ENCODE measurements at places on chromosomes 7 and 10.
A peak's percentile ranks its signal among the peaks of the same experiment; 100 is the strongest.

GRCh38 chr7:138701537-138701923 lies 368 bp upstream of the SVOPL start:
- DNase-seq: no peak

DNA sequence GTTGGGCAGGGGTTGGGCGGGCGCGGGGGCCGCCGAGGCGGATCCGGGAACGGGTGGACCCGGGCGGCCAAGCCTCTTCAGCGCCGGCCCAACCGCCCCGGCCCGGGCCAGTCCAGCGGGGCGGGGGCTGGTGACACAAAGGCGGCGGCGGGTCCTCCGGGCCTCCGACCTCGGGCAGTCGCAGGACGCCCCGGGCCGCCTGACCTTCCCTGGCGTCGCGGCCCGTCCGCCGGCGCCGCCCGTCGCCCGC lies 54.2 kb downstream of the METTL2B start:
- DNase-seq: no peak

DNA sequence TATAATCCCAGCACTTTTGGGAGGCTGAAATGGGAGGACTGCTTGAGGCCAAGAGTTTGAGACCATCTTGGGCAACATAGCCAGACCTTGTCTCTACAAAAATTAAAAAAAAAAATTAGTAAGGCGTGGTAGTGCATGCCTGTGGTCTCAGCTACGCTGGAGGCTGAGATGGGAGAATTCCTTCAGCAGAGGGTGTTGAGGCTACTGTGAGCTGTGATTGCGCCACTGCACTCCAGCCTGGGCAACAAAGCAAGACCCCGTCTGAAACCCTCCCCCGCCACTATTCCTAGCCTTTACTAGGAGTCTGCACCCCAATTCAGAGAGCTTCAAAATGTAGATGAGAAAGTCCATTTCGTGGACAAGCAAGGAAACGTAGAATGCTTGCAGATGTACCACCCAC lies 95.2 kb downstream of the PRPF18 start:
- no peak for DNase-seq

DNA sequence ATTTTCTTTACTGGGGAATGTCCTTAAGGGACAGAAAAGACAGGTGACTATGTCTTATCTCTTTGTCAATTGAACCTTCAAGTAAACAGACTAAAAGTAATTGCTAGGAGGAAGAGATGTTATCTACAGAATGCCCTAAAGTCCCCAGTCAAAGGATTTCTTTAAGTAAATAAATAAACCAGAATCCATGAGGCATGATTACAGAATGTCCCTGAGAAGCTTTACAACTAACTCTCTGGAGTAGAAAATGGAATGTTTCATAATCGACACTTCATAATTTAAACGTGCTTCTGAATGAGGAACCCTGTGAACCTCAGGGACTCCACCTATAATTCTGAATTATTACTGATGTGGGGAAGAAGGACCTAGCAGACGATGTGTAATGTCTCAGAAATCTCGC lies 187.9 kb upstream of the IMMP2L start:
- DNase-seq: no peak

DNA sequence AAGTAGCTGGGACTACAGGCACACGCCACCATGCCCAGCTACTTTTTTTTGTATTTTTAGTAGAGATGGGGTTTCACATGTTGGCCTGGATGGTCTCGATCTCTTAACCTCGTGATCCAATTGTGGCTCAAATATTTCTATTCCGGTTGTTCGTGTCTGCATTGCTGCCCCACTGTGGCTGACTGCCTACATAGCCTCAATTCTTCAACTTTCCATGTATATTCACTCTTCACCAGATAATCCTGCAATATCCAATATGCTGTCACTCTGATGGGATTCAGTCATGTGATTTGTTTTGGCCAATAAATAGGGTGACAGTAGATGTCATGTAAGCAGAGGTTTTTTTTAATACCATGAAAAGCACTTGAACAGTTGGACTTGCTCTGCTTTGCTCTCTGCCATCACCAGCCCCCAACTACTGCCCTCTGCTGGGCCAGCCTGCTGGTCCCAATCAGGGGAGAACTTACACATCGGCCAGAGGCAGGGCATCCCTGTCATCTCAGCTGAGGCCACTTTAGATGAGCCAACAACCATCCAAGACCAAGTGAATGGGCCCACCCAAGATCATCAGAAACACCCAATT lies 56.7 kb downstream of the NSUN6 start:
- peak; percentile 9 for DNase-seq

DNA sequence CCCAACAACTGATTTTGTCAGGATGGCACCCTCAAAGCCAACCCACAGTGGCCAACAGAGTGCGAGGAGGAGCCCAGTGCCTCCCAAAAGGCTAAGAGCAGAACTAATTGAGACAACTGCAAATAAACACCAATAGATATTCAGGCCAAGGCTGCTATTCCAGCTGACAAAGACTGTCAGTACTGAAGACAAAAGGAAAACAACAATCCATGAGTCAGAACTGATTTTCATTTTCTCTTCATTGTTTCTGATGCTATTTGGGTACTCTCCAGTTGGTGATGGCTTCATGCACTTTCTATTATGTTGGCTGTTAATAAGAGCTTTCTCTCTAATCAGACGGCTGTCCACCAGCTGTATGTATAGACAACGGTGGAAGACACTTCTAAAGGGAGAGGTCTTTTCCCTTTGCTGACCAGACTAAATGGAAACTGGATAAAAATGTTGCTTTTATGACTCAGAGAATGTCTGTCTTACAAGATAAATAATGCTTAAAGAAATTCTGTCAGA lies 515.9 kb downstream of the PARD3 start:
- DNase-seq: no peak

- DNase-seq: no peak
Measured at GRCh38 chr7:107122486-107122911, 46.3 kb upstream of the HBP1 start.

GRCh38 chr7:91372323-91372722 lies 108.1 kb downstream of the FZD1 start:
- no peak for DNase-seq

DNA sequence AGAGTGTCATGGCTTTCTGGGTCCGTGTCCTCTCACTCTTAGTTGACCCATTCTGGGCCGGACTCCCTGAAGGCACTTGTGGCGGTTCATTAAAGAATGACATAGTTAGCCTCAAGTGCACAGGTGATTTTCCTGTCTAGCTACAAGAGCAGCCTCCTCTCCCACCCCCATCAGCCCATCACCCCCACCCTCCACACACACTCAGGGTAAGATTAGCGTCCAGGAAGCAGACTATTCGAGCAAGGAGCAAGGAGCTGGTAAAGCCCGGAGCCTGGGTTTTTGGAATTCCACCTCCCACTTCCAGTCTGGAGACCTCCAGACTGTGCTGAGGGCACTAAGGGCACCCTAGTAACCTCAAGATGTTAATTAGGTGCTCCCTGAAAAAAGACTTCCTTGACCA lies 39.5 kb downstream of the TACR2 start:
- no peak for DNase-seq

GRCh38 chr10:120478386-120478785 lies 21.4 kb downstream of the PLPP4 start:
- DNase-seq: no peak

- peak; percentile 6 for DNase-seq
Measured at GRCh38 chr10:31034098-31034909, 2.6 kb upstream of the ZNF438 start.

DNA sequence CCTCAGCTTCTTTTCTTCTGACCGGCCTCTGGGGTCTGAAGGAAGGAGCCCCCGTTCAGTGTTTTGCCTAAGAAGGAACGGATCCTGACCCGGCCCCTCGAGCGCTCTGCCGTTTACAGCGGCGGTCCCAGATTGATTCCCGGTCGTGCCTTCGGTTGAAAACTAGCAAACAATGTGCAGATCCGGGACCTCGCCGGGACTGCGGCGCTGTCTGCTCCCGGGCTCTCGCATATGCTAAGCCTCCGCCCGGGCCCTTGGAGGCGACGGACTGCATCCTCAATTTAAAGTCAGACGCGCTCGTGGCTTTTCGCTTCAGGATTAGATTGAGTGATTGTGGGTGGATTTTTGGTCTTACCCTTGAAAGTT lies 559 bp downstream of the DBF4 start:
- peak; percentile 67 for DNase-seq

DNA sequence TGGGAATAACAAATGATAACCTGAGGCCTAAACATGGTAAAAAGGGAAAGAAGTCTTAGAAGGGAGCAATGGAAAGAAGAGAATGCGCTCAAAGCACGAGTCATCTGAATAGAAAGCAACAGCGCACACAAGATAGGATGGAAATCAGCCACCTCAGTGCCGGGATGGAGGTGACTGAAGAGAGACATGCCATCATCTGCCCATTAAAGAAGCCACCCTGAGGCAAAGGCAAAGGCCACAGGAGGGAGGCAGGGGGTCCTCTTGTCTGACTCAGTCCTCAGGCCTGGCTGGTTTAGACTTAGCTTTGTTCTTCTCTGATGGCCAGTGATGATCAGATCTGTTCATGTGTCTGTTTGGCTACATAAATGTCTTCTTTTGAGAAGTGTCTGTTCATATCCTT lies 180.6 kb downstream of the CHCHD3 start:
- no peak for DNase-seq

DNA sequence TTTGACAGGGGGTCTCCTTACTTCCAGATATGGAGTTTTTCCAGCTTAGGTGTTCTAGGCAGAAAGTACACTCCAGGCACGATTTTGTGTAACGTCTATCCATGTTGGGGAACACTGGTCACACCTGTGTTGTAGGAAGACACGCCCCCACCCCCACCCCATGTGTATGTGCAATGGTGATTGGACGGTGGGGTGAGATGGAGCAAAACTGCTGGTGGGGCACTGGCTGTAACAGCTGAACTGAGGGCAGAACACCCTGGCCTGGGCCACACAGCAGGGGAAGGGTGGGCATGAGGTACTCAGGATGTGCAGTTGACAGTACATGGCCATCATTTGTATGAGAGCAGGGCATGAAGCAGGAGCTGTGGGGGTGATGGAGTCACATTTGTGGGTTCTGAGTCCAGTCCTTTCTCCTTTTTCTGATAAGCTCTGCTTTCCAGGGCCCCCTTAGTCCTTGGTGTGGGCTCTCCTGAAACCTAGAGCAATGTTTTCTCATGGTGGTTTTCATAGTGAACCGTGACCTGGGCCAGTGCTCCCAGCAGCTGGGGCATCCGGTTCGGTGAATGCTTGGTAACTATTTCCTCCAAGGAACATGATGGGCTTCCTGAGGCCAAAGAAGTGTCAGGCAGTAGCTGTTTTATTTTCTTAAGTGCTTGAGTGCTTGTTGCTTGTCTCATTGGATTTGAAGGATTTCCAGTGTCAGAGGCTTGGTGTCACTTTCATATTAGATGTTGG lies 63.4 kb upstream of the AQP1 start:
- DNase-seq: no peak

DNA sequence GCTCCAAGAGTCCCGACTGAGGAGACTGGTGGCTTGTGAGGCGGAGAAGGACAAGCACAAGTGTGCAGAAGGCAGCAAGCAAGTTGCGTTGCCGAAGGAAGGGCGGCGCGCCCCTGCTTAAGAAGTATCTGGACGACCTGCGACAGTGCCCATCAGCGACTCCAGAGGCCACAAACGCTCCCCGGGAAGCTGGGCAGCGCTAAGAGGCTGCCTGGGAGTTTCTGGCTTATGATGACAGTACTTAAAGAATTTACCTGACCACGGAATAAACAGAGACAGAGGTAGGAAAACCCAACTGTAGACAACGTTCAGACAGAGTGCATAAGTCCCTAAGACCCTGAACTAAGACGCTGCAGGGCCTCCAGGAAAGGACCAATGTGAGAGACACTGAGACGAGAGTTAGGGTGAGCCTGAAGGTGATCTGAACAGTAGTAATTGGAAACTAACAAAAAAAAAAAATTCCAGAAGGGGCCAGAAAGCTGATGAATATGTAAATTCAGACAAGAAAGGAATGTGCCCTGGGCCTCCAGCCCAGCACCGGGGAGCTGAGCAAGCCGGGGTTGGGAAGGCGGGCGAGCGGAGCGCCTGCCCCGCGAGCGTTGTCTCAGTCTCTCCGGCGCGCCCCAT lies 1.0 kb downstream of the OSBPL3 start:
- DNase-seq: no peak

DNA sequence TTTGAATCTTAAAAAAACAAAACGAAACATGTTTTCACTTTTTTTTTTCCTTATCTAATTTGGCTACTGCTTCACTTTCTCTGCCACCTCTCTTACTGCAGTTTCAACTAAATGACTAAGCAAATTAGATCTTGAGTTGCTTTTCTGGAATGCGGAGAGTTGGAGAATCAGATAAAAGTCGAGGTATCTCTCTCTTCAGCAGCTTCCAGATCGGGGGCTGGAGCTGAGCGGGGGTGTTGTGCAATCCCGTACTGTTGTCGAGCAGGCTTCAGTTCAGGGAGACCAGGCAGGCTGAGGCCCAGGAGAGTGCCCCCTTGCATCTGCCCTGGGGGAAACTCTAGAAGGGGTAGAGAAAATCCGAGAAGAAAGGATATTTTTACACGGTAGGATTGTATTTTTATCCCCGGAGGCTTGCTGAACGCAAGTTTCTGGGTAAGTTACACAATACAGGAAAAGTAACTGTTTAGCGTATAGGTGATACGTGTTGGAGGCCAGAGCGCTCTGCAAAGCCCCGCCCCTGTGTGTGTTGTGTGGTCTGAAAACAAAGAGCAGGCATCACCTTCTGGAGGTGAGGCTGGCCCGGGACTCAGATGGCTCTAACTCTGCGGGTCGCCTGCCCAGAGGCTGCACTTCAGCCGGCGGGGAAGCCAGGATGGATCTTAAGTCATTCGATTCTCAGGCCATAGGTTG lies 116.6 kb downstream of the KLF6 start:
- peak; percentile 19 for DNase-seq

- DNase-seq: no peak
Measured at GRCh38 chr7:95859429-95859828, 87.1 kb downstream of the DYNC1I1 start.

GRCh38 chr10:73940634-73941221 lies 29.8 kb downstream of the PLAU start:
- peak; percentile 90 for DNase-seq

DNA sequence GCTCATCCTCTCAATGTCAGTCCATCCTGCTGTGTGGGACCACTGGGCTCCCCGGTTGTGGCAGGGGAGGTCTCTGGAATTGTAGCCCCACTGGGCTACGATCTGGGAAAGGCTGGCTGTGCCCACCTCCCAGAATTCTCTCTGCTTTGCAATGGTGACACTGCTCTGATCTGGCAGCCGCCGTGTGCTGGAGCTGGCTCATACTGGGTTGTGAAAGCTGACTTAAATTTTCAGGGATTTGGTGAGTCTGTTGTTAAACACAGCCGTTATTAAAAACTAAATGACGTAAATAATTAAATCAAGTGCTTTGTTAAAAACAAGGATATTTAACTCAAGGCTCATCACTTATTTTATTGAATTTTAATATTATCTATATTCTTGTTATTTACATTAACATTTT lies 160.0 kb downstream of the TAX1BP1 start:
- no peak for DNase-seq

- DNase-seq: no peak
Measured at GRCh38 chr7:154765118-154765517, 237.8 kb downstream of the PAXIP1 start.

GRCh38 chr7:142012825-142013511 lies 17.3 kb downstream of the MGAM start:
- peak; percentile 53 for DNase-seq

GRCh38 chr7:131105799-131106680 lies 221.6 kb upstream of the MKLN1 start:
- DNase-seq: peak; percentile 92

DNA sequence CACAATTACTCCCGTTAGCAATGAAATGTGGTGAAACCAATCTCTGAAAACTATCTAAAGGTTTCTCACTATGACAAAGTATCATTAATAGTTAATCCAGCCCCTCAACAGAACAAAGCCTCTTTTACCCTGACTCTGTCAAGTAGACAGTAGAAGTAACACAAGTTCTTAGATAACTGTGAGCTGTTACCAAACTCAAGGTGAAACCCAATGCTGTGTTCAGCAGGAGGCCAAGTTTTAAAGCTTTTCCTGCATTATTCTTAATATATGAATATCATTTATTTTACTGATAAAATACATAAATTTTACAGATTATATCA lies 109.1 kb downstream of the SRPK2 start:
- DNase-seq: no peak

All from suppressor macrophage (primary cell).